ENCODE measurements at places on chromosomes 12 and 14.
A peak's percentile ranks its signal among the peaks of the same experiment; 100 is the strongest.

GRCh38 chr14:94540031-94540794, 21.0 kb upstream of the SERPINA4 start:
- no peak for DNase-seq

GRCh38 chr12:125386652-125387051, 321.4 kb downstream of the AACS start:
- no peak for DNase-seq

GRCh38 chr12:70661466-70662161, 24.4 kb upstream of the PTPRB start:
- no peak for DNase-seq

GRCh38 chr12:130216031-130216430, 53.8 kb downstream of the FZD10 start:
- no peak for DNase-seq

GRCh38 chr14:102277874-102278630, 26.9 kb downstream of the MOK start:
- DNase-seq = no peak

GRCh38 chr12:24081092-24081529, 131.6 kb upstream of the SOX5 start:
- DNase-seq = no peak

GRCh38 chr14:91315844-91316267, 71.4 kb upstream of the GPR68 start:
- peak; percentile 64 for DNase-seq

DNA sequence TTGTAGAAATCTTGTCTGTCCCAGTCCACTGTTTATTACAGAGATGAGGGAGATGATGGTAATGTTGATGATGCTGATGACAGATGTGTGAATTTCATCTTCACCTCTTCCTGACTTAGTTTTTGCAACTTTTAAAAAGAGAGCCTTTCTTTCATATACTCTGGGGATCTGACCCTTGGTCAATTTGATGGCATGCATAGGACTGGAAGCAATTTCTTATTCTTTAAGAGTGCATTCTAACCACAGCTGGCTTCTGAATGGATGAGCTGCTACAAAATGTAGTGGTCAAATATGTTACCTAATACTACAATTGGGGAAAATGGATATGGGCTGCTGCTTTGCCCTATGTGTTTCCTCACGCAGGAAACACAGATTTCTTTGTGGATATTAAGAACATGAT, 80.8 kb downstream of the MYRFL start:
- no peak for DNase-seq

GRCh38 chr12:54159589-54159988, 29.2 kb downstream of the SMUG1 start:
- DNase-seq = no peak

DNA sequence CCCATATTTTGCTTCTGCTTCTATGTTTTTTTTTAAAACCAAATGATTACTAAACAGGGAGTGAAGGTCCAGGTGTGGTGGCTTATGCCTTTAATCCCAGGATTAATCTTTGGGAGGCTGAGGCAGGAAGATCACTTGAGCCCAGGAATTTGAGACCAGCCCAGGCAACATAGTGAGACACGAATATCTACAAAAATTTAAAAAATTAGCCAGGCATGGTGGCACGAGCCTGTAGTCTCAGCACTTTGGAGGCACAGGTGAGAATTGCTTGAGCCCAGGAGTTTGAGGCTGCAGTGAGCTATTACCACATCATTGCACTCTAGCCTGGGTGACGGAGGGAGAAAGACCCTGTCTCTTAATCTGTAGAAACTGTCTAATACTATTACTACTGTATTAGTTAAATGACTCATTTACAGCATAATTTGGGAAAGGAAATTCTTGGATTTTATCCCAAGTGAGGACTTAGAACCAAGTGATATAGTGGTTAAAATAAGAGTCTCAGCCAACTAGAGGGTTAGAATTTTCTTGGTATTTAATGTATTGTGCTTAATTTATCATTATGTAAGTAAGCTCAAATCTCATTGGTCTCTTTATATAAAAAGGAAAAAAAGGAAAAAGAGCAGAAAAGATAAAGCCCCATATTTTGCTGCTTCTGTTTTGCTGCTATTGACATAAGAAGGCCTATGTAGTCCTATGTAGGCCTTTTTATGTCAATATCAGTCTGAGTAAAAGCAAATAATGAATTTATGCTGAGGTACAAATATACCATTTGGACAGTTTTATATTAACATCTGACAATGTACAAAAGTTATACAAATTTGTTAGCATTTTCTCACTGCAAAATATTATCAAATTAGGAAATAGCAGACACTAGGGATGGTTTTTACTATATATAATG, 163.4 kb downstream of the RAD51B start:
- DNase-seq = no peak

DNA sequence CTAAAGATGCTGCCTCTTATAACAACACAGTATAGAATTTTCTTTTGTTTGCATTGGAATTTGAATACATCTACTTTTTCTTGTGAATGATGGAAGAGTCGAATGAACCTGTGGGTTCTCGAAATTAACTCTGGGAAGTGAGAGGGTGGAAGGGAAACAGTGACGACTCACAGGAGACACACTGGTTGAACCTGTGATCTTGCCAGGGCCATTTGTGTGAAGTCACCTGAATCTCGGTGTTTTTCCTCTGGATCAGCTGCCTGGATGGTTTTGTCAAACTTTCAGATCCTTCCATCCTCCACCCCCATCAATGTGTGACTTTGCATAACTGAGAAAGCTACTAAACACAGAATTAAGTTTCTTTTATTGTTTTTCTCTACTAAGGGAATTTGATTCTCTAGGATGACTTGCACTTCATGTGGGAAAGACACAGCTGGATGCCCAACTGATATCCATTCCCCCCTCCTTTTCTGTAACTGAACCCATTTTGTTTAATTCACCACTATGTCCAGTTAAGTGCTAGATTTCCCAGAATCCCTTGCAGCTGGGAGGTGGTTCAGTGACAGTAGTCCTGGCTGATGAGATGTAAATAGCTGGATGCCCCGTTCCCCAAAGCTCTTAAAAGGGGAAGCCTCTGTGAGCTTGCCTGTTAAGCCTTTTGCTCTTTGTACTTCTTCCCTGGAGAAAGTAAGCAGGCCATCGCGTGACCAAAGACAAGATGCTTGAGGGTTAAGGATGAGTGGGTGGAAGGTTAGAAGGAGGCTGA, 6.3 kb downstream of the PPFIBP1 start:
- DNase-seq = no peak

GRCh38 chr12:98259693-98260092, 255.7 kb upstream of the TMPO start:
- no peak for DNase-seq

DNA sequence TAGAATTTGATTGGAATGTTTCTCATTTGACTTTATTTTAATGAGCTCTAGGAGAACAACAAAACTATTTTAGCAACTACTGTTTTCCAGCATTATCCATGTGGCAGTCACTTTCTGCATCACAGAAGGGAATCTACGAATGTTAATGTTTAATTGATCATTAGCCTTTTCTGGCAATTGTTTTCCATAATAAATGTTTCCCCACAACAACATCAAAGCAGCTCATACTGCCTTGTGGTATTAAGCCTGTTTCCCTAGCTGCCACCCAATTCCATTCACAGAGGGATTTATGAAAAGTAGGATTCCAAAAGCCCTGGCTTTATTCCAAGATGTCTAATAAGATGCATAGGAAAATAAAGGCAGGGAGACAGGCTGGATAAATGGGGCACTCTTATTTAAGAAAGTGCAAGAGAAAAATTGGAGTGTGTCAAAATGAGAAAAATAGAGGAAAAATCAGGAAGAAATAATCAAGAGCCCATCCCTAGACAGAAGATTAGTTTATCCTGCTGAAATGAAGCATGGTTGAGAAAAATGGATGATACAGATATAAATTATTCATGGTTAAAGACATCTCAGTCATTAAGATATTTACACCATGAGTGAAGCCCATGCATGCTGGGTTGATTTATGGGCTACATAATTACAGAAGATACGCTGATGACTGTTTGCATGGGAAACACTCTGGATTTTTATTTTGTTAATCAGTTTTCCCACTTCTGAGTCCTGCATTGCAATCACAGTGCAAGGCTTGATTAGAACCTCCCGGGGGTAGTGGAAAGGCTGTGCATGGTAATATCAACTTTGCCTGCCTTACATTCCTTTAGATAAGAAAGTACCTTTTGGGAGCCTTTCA, 180.3 kb downstream of the HELB start:
- no peak for DNase-seq

- DNase-seq = no peak
Measured at GRCh38 chr12:4719821-4720636, at the start of gene GALNT8. Gene GALNT8, plus strand, starts transcription at chr12:4720400. Its CDS starts 278 bp downstream, at chr12:4720678.

GRCh38 chr12:64545081-64545382, 65.3 kb upstream of the RASSF3 start:
- no peak for DNase-seq

DNA sequence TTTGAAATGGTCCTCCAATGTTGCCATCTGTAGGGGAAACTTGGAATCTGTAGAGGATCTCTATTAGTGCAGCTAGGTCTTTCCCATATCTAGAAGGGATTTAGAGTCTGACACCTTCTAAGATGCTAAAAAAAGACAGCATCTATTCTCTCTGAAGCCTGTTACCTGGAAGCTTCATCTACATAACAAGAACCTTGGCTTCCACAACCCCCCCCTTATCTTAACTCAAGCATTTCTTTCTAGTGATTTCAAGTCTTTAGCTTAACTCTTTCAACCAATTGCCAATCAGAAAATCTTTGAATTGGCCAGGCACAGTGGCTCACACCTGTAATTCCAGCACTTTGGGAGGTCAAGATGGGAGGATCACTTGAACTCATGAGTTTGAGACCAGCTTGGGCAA, 543.3 kb downstream of the TRHDE start:
- no peak for DNase-seq

DNA sequence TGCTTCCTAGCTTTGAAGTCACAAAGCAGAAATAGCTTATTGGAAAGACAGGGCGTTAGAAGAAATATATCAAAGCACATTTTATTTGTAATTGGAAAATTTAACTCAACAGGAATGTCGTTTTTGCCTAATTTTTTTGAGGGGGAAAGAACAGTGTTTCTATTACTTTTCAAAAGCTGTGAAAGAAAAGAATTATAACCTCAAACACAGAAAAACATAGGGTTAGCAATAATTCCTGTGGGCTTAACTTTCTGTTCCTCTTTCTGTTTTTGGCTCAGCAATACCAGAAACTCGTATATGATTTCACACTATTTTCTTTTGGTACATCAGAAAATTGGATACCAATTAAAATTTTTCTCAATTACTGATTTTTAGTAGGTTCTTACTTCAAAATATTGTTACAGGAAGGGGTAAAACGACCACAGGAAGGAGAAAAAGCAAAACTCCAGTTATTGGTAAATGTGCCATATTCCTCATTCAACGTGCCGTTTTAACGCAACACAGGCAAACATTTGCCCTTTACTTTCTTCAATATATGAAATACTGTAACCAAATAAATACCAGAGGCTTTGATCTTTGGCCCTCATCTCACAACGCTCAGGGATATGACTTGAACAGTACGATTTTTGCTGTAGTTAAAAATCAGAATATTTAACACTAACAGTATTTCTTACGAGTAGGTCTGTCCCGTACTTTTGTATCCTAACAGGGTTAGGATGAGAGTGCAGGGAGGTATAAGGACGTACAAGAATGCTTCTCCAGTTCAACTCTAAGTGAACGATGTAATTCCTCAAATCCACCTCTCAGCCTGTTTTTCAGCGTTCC, 1.3 kb upstream of the RNU6-7 start:
- DNase-seq = no peak

DNA sequence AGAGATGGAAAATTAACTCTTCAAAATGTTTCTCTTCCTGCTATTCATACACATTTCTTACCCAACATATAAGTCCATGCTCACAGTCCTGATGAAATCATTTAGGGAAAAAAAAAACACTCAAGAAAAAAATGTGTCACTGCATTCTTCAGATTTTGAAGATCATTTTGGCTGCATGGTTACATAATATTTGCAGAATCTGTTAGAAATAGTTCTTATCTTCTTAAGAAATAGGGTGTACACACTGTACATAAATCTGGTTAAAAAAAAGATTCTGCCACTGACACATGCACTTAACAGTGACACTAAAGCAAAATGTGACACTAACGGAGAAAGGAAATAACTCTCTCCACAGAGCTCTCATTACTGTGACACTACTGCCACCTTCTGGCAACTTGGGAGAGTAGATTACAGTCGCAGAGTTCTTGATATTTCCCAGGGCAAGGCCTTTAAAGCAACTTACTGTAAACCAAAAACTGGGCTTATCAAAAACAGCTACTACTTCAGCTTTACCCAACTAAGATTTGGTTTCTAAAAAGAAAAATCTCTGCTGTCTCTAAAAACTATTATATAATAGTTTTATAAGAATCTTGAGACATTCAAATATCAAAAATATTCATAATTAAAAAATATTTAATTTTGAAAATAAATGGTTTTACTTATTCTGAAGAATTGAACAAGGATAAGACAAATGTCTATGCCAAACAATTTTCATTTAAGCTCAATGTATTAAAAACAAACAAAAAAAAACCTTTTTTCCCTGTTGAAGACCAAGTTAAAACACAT, 65.0 kb downstream of the SETD3 start:
- DNase-seq = peak; percentile 60

DNA sequence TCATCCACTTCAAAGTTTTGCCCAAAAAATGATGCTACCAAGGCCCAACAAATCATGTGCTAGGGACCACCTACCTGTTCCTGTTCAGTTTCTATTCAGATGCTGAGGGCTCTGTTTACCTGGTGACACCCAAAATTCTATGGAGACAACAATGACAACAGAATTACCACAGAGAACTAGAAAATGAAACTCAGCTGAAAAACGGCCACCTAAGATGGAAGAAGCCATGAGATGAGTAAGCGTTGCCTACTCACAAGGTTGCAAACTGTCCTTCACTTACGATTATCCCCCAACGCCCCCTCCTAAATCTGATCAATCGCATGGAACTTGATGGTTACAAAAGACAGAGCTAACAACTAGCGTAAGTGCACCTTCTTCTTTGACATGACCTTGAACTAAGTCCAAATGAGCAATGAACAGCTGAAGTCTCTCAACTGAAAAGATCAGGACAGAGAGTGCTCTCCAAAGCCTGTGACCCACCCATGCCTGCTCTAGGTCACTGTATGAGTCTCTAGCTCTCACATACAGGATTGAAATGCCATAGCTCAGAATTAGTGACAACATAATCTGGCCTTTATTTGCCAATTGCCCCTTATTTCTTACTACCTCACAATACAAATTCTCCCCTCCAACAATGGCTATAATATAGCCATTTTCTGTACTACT, at the start of gene RNASE11:
RNASE11 (minus strand) TSS at position 513 of the 666 bp plus-strand sequence.
- DNase-seq = no peak

DNA sequence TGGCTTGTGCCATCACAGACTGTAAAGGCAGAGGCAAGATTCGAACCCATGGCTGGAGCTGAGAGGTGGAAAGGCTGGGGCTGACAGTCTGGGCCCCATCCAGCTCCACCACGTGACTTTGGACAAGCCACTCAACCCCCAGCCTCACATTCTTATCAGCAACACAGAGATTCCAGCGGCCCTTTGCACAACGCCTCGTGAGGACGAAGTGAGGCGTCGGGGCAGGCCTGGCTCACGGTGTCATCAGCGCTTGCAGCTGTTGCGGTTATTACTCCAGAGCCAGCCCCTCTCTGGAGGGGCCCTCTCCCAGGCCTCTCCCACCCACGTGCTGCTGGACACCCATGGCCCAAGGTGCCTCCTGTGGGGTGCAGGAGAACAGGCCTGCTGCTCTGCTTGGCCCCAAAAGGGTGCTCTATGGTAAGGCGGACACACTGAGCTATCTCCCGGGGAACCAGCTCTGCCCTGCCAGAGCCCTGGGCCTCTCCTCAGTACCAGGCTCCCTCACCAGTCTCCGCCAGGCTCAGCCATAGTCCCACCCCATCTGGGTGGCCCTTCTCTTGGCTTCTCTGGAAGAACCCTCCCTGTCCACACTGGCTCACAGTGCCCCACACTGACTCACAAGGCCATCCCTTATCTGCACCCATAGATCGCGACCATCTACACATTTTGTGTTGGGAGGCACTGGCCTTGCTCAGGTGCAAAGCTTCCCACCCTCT, 21.1 kb downstream of the CHGA start:
- DNase-seq = no peak
